Muscle of back (tissue), 13 donors: ENCODE measurements at places on chromosomes 16 and 17. TPM values are rescaled to one million over a fixed set of nuclear protein-coding genes. Genes with fewer than 3 reads are reported as not detected.

DNA sequence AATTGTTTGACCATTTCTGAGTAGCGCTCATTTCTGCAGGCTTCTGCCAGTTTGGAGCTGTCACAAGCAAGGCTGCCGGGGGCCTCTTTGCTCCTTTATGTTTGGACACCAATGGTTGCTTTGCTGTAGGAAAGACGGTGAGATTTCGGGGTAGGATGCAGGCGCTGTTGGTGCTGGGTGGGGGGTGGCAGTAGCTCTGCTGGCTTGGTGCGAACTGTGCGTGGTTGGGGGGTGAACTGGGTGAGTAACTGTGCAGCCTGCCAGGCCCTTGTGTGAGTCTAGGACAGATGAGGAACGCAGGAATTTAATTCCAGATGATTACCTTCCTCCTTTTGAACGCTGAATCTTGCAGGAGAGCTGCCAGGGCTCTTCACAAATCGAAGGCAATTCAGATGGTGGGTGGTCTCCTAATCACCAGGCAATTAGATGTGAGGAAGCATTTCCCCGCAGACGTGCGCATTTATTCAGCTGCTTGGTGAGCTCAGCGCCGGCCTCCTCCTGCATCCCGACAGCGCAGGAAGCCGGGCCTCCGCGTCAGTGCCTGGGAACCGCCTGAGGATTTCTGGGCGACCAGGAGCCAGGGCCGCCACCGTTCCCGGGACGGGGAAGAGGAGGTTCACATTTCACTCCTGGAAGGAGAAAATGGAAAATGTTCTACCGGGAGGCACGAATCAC is 154.4 kb downstream of the FOXL1 start:
- DNase-seq = no peak

GRCh38 chr17:72219824-72220493 is 99.1 kb downstream of the SOX9 start:
- no peak for DNase-seq

The CORO1A gene
- 65.9 TPM for polyA plus RNA-seq

DNA sequence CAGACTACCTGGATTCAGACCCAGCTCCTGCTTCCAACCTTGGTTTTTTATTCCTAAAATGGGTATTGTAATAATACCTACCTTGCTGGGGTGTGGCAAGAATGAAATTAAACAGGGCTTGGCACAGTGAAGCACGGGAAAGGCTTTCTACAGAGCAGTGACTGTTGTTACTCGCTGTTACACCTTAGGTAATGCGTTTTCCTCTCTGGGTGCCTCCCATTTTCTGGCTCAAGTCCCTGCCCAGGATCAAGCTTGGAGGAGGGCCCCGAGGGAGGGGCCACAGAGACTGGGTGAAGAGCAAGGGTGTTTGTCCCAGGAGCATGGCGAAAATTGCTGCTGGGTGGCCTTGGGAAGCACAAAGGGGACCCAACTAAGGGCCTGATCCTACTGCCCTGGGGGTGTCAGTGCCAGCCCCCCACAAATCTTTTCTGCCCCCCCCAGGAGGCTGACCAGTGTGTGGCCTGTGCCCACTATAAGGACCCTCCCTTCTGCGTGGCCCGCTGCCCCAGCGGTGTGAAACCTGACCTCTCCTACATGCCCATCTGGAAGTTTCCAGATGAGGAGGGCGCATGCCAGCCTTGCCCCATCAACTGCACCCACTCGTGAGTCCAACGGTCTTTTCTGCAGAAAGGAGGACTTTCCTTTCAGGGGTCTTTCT is 13.3 kb downstream of the MIEN1 start:
- DNase-seq = no peak

- no peak for DNase-seq
Observed at GRCh38 chr16:89723279-89724250, 2.2 kb downstream of the ZNF276 start.

The SGCA gene
- polyA plus RNA-seq = 259 TPM

DNA sequence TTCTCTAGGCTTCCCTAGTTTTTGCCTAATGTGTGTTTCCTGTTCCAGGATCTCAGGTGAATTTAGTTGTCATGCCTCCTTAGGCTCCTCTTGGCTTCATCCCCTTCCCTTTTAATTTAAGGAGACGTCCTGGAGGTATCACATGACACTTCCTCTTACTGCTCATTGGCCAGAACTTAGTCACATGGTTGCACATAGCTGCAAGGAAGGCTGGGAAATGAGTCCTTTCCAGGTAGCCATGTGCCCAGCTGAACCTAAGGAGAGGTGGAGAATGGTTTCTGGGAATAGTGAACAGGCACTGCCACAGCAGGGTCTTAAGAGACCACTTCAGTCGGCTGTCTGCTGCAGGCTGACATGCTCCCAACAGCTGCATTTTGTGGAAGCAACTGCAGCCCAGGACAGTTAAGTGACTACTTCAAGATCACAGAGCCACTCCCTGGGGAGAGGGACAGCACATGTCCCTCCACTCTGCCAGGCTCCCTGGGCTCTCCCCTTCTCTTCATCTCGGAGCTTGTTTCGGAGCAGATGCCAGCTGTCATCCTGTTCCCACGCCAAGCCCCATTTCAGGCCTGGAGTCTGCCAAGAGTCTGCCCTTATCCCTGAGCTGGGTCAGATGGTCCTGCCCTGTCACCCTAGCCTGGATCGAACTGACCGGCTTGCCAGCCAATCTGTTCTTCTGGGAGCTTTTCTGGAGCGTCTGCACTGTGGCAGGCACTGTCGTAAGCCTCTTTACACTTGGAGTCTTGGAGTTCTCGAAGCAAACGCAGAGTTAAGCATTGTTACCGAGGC is 81.4 kb upstream of the FOXF1 start:
- no peak for DNase-seq

- no peak for DNase-seq
Observed at GRCh38 chr16:11635113-11635652, 33.1 kb upstream of the SNN start.

The KCNH6 gene
- polyA plus RNA-seq = not detected

DNA sequence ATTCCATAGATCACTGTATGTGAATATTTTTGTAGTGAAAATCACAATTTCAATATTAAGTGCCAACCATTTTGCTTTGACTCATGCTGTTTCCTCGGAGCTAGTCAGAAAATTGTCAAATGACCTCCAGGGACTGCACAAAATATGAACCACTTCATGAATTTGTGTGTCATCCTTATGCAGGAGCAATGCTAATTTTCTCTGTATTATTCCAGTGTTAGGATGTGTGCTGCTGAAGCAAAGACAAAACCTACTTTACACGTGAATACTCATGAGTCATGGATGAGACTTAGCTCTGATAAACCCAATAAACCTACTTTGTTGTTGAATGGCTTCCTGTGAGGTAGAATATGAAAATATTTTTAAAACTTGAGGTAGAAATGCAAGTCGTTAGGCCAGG is 65.2 kb downstream of the SHCBP1 start:
- no peak for DNase-seq

DNA sequence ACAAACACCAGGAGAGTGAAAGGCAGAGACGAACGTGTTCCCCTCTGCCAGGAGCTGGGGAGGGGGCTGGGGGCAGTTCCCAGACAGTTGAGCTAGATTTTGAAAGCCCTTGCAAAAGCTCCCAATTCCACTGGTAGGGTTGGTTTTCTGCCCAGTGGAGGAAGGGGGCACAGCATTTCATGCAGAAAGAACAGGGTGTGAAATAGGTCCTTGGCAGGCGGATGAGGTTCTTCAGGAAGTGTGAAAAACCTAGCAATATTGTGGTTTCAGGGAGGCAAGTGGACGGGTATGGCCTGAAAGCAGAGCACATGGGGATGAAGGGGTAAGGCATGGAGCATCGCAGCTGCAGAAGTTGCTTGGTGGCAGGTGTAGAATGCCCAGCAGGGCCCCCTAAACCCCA is 248.3 kb downstream of the KATNIP start:
- DNase-seq = no peak

GRCh38 chr17:60712675-60713074 is 35.0 kb downstream of the BCAS3 start:
- DNase-seq = no peak

DNA sequence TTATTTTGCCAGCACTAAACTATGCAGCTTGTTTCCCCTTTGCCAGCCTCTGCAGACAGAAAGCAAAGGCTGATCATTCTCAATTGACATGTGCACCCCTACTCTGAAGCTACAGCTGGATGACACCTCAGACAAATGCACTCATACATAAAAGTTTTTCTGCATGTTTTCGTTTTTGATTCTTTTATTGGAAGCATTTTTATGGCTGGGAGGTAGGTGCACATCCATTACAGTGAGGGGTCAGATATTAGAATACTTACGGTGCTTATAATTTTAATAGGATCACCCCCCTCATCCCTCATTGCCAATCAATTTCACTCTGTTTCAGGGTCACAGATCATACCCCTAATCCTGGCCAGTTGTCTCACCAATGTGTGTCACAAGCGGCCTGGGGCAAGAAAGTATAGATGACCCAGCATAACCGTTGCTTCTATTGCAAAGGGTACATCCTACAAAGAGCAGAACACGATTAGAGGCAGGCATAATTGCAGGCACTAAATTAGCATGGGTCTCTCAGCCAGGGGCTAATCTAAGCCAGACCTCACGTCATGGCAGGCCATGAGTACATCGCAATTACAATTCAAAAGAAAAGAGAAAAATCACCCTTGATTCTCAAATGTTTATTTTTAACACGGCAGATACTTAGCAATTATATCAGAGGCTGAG is 89.5 kb upstream of the SOX9 start:
- no peak for DNase-seq

DNA sequence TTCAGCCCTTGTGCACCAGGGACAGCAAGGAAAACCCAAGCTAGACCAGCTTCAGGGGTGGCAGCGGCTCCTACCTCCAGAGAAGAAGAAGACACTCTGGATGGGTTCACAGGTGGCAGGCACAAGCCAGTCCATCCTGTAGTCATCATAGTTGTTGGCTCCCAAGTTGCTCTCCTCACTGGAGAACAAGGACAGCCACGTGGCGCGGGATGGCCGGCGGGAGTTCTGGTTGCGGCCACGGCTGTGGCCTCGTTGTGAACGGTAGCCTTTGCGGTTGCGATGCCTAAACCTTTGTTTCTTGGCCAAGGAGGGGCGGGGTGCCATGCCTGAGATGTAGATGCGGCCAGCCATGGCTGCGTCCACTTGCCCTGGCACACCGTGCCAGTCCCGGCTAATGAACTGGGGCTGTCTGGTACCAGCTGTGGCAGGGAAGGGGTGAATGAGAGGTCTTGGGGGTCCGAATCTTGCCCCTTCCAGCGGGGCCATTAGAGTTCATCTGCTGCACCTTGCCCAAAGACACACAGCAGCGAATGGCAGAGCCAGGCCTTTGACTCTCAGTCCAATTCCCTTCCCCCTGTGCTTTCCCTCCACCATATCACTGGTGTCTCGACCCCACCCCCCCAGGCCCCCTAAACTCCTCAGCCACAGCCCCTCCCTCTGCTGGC is 2.3 kb downstream of the VTN start:
- no peak for DNase-seq

The C17orf100 gene
- 3.6 TPM for polyA plus RNA-seq

DNA sequence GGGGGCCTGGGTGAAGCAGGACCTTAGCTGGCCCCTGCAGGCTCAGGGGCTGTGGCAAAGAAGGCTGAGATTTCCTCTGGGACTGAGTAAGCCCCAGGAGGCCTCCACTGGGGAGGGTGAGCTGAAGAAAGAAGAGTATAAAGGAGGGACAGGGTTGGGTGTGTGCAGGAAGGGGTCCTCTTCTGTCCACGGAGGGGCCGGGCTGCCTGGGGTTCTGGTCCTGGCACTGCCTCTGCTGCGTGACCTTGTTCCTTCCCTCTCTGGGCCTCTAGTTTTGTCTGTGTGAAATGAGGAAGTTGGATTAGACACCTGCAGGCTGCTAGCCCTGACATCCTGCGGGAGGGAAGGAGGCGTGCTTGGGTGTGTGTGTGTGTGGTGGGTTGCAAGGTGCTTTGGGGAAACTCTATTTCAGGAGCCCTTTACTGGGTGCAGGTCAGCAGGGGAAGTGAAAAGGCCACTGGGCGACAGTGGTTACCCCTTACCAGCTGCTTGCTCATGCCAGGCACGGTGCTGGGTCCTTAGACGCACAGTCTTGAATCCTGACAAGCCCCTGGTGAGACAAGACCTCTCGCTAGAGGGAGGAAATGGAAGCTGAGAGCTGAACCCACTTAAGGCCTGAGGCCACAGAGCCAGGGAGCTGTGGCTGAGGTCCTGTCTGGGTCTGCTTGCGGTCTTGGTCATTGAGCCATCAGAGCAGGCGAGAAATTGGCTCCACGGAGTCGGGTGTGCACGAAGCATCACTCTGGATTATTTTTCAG is 60.7 kb downstream of the OR1D5 start:
- DNase-seq = no peak

The KRTAP2-3 gene
- not detected for polyA plus RNA-seq

- DNase-seq = no peak
Observed at GRCh38 chr16:59385491-59385890, 651.4 kb upstream of the GOT2 start.

DNA sequence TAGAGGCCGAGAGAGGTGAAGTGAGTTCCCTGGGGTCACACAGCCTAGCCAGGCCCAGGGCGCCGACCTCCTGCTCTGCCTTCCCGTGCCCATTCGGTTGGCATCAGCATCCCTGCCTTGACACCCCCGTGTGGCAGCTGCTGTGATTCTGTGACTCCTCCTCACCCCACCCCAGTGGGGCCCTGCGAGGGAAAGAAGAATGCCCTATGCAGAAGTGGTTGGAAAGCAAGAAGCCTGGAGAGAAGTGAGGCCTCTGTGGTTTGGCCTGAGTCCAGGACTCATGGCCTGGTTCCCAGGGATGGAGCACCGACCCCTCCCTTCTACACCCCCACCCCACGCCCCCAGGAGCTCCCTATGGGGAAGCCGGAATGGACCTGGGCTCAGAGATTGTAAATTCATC is 296.2 kb downstream of the SEC14L1 start:
- peak; percentile 91 for DNase-seq

DNA sequence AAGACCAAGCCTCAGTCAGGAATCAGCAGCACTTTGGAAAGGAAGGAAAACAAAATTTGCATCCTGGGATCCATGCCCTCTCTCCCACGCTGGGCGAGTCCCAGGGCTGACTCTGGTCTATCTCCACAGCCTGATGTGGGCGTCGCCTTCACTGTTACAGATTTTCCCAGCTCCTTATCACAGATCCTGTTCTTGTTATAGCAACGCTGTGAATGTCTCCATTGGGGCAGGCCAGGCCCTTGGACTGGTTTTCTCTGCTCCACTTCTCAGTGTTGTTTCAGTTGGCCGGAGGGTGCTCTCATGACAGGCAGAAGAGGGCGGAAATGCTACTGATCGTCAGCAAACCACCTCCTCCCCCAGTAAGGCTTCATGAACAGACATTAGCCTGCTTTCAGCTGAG is 127.9 kb upstream of the CDH11 start:
- peak; percentile 49 for DNase-seq

The KRT27 gene
- polyA plus RNA-seq = not detected

- no peak for DNase-seq
Observed at GRCh38 chr17:67912656-67913055, 83.6 kb downstream of the C17orf58 start.

DNA sequence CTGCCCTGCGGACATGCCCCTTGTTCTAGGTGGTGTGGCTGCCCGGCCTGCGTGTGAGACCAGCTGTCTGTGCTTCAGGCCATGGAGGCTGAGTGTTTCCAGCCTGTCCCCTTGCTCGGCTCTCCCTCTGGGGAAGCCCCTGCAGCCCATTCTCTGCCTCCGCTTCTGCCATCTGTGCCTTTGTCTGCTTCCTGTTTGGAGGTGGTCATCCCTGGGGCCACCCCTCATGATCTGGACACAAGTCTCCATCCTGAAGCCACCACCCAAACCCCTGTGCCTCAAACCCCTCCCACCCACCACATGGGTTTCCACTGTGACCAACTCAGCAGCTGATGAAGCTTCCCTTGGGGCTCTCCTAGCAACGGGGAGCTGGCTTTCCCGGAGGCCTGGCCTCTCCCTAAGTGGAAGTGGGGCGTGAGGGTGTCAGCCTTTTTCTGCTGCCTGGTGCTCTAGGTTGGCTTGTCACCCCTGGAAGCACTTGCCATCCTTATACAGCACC is 184.9 kb downstream of the SEC14L1 start:
- no peak for DNase-seq

The ST6GALNAC1 gene
- 0.25 TPM for polyA plus RNA-seq

GRCh38 chr17:1592751-1593629 is 30.4 kb upstream of the PITPNA start:
- DNase-seq = peak; percentile 48
